ENCODE measurements at places on chromosomes 6 and 20.
A peak's percentile ranks its signal among the peaks of the same experiment; 100 is the strongest.

GRCh38 chr20:58763076-58763475, 70.5 kb downstream of the NPEPL1 start:
- no peak overlapping the region for H3K4me3 ChIP-seq
- DNase-seq: no peak
- no peaks in the 10 kb centered on the region for H3K36me3 ChIP-seq
- H3K27me3 ChIP-seq: peaks cover 23% of the 10 kb centered on the region
- no peak overlapping the region for H3K27ac ChIP-seq
- H3K4me1 ChIP-seq: no peaks in the 10 kb centered on the region

GRCh38 chr6:87674290-87674689, 27.7 kb downstream of the AKIRIN2 start:
- H3K36me3 ChIP-seq: peaks cover 71% of the 10 kb centered on the region
- DNase-seq: no peak
- H3K27me3 ChIP-seq: no peaks in the 10 kb centered on the region
- H3K4me3 ChIP-seq: no peak overlapping the region
- peaks cover 32% of the 10 kb centered on the region for H3K4me1 ChIP-seq
- H3K27ac ChIP-seq: no peak overlapping the region

GRCh38 chr6:168475188-168476013, 34.4 kb downstream of the SMOC2 start:
- no peak overlapping the region for H3K27ac ChIP-seq
- no peaks in the 10 kb centered on the region for H3K4me1 ChIP-seq
- DNase-seq: no peak
- H3K27me3 ChIP-seq: no peaks in the 10 kb centered on the region
- no peaks in the 10 kb centered on the region for H3K36me3 ChIP-seq

DNA sequence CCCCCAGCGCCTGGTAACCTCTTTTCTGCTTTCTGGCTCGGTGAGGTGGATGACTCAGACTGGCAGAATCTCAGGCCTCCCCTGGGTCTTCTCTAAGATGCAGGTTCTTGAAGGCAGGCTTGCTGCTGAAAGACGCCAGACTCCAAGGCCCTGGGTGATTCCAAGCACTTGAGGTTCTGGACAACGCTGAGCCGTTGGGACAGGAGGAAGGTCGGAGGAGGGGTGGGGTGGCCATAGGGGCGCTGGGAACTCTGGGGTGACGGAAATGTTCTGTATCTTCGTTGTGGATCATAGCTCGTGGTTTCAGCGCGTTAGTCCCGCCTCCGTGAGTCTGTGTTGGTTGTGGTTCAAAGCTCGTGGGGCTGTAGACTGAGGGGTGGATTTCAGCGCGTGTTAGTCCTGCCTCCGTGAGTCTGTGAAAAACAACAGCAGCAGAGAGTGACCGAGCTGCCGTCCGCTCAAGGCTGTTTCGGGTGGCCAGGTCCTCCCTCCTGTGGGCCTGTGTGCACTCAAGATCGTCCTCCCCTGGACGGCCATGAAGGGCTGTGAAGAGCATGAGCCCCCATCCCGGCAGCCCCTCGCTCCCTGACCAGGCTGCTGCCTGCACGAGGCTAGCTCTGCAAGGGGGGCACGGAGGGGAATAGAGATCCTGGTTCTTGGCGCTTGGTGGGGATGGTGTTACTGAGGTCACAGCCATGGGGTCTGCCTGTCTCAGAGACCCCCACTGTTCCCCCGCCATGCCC, 7.7 kb downstream of the NTSR1 start:
- H3K27ac ChIP-seq: peak overlapping the region; percentile 48
- DNase-seq: peak; percentile 39
- peaks cover 20% of the 10 kb centered on the region for H3K4me1 ChIP-seq
- H3K4me3 ChIP-seq: peak overlapping the region; percentile 1
- peaks cover 16% of the 10 kb centered on the region for H3K36me3 ChIP-seq
- H3K27me3 ChIP-seq: peaks cover 42% of the 10 kb centered on the region

DNA sequence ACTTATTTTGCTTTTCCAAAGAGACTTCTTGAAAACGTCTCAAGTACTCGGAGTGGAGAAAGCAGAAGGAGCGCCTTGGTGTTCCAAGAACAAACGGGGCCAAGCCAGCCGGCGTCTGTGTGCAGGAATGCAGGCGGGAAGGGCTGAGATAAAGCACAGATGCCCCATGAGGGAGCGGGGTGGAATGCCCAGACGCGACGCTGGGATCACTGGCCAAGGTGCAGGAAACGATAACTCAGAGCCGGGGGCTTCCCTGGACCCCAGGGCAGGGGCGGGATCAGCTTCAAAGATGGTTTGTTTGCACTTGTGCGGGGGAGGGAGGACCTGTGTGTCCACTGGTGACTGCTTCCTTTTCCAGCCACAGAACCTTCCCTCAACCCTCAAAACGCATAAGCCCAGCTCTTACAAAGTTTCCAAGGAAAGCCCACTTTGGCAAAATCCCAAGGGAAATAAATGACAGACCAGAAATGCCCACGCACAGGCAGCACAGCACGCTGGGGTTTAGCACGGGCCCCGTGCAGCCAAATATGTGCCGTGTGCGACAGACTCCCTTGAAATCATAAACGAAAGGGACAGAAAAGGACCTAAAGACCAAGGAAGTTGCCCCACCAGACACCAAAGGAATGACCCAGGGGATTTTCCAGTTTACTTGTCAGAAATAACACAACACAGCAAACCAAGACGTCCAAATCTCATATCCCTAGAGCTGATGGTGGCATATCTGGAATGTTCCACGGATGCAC, 113.9 kb downstream of the NFATC2 start:
- H3K27ac ChIP-seq: peak overlapping the region; percentile 63
- peaks cover 89% of the 10 kb centered on the region for H3K4me1 ChIP-seq
- no peak for DNase-seq
- peaks cover 76% of the 10 kb centered on the region for H3K36me3 ChIP-seq
- no peak overlapping the region for H3K4me3 ChIP-seq
- no peaks in the 10 kb centered on the region for H3K27me3 ChIP-seq

GRCh38 chr6:18493382-18493891, 106.3 kb downstream of the RNF144B start:
- H3K4me3 ChIP-seq: no peak overlapping the region
- DNase-seq: no peak
- no peak overlapping the region for H3K27ac ChIP-seq
- peaks cover 25% of the 10 kb centered on the region for H3K27me3 ChIP-seq

DNA sequence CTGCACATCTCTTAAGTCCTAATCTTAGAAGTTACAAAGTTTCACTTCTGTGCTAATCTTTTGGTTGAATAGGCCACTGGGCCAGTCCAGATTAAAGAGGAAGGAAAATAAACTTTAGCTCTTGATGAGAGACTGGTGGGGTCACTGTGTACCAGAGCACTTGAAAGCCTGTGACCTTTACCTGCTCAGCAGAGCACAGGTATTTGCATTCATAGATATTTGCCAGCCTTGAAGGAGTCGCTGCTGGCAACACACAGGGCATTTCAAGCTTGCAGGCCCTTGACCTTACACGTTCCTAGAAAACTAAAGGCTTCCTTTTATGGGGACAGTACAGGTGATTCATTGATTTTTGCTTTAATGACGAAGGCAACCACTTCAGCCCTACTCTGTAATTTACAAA, 108.4 kb upstream of the SLC22A23 start:
- no peaks in the 10 kb centered on the region for H3K4me1 ChIP-seq
- no peaks in the 10 kb centered on the region for H3K36me3 ChIP-seq
- no peak overlapping the region for H3K4me3 ChIP-seq
- no peak overlapping the region for H3K27ac ChIP-seq
- DNase-seq: no peak

DNA sequence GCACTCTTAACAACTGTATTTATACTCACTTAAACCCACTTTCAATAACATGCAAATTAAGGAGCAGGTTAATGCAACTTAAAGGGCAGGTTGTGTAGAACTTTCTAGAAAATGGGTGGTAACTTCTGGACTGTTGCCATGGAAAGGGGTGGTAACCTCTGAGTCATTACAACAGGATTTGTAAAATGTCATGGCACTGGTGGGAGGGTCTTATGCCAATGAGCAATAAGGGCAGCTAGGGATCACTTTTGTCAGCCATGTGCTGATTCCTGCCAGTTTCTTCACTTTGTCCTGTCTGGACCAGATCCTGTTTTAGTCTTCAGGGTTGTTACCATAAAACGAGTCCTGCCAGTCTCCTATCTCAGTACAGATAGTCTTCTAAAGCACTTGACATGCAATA, 560.5 kb upstream of the PTCHD4 start:
- no peak for DNase-seq
- no peaks in the 10 kb centered on the region for H3K27me3 ChIP-seq
- H3K27ac ChIP-seq: no peak overlapping the region

- no peak overlapping the region for H3K27ac ChIP-seq
- no peaks in the 10 kb centered on the region for H3K36me3 ChIP-seq
- H3K4me3 ChIP-seq: no peak overlapping the region
- DNase-seq: no peak
- no peaks in the 10 kb centered on the region for H3K4me1 ChIP-seq
- H3K27me3 ChIP-seq: no peaks in the 10 kb centered on the region
These were observed 553.7 kb downstream of the COL12A1 start for GRCh38 chr6:74651948-74652842.
